Kidney (tissue), 22 donors: ENCODE measurements at places on chromosomes 1 and 21.
A peak's percentile ranks its signal among the peaks of the same experiment; 100 is the strongest.

- peak; percentile 98 for DNase-seq
Measured at GRCh38 chr1:151459331-151460046, at the start of gene POGZ. Gene POGZ (minus strand): TSS chr1:151459494. CDS start chr1:151442204, 17,290 bp downstream.

DNA sequence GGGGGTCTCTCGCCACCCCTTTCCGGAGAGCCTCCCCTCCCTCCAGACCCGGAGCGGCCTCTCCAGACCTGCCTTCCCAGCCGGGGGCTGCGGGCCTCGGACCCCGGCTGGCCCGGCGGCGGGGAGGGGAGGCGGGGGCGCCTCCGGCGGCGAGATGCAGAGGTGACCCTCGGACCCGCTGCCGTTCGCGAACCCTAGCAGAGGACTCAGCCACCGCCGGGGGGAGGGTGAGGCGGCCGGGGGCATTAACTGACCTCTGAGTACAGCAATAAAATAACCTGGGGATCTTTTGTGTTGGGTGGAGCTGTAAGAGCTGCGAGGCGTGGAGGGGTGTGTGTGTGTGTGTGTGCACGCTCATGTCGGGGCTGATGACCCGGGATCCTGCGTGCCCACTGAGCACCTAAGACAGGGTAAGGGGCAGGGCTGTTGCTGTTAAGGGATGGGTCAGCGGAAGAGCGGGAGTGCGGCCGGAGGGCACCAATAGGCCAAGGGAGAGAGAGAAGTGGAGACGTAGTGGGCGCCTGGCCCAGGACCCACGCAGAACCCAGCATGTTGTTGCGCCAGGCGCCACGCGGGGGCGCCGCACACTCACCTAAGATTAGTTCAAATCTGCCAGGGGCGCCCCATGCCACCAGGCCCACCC is 6.3 kb downstream of the HAPLN2 start:
- DNase-seq = peak; percentile 62

GRCh38 chr1:41582351-41582750 is 97.9 kb upstream of the EDN2 start:
- no peak for DNase-seq

DNA sequence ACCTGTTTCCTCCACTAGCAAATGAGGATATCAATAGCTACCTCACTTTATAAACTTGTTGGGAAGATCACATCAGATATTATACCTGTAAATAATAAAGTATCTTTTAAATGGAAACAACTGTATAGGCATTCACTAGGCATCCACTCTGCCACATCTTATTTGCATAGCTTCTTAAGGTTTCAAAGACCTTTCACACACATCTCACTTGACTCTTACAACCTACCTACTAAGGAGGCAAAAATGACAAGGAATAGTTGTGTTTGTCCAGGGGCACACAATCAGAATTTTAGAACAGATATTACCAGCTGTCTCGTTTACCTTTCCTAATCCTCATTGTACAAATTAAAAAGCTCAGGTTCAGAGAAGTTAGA is 51.5 kb downstream of the VANGL2 start:
- no peak for DNase-seq

DNA sequence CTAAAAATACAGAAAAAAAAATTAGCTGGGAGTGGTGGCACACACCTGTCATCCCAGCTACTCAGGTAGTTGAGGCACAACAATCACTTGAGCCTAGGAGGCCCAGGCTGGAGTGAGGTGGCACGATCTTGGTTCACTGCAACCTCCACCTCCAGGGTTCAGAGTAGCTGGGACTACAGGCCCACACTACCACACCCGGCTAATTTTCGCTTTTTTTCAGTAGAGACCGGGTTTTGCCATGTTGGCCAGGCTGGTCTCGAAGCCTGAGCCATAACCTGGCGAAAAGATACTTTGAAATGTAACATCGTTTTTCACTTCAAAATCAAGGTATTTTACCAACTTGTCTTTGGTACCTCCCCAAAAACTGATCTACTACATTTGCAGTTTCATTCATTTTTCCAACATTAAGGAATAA is 6.1 kb downstream of the GAS5 start:
- no peak for DNase-seq

- no peak for DNase-seq
Measured at GRCh38 chr1:31013187-31013864, 52.2 kb downstream of the PUM1 start.

- DNase-seq = no peak
Measured at GRCh38 chr1:75233302-75233929, 99.2 kb downstream of the LHX8 start.

DNA sequence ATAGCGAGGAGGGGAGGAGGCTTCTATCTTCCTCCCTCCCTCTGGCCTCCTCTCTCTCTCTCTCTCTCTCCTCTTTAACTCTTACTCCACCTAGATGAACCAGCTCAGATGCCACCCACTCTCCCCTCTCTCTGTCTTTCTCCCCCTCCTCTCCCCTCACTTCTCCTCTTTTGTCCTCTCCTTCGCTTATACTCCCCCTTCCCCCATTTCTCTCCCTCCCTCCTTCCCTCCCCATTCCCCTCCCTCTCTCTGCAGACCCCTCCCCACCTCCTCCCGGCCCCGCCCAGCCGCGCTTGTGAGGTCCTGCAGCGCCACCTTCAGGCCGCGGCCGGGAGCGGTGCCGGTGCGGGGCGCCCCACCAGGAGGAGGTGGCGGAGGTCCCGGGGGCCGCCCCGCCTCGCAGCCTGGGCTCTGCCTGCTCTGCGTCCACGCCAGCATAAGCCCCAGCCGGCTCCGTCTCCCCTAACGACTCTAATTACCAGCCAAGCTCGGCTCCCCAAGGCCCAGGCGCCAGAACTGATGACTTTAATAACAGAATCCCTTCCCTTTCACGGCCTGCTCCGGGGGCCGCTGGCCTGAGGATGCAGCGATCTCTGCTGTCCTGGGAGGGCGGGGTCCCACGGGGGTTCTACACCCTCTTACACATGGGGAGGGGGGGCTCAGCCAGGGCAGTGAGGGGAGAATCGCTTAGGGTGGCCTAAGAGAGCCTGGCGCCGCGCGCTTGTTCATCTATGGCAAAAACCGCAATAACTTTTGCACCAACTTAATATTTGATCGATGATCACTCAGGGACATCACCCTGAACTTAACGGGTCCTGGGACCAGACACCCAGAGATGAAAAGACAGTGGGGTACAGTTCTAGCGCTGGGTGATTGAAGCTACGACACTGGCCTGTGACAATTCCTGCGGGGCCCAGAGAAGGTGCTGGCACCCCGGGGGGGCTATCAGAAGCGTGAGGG is 637.3 kb downstream of the MATN1 start:
- peak; percentile 89 for DNase-seq

DNA sequence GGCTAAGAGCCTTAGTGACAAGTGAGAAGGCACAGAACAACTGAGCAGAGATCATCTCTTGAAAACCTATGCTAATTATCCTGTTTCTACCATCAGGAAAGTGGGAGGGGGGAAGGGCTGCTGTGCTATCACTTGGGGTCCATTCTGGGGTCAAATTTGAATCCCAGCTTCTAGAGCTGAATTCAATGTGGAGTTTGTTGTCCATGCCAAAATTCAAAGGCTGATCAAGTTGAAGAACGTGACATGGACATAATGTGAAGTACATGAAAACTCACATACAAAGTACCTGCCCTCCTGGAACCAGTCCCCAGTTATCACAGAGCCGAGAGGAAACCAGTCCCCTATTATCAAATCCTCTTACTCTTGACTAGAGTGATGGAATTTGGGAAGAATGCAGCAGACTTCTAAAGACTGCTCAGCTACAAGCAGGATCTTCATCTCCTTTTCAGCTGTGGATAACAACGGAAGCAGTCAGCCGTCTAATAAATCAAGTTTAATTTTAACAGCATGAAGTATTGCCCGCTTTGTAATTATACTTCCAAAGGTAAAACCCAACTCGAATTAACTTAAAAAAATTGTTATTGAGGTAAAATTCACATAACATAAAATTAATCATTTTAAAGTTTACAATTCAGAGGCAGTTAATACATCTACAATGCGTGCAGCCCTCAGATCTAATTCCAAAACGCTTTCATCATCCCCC is 78.3 kb downstream of the SLC45A1 start:
- peak; percentile 77 for DNase-seq

DNA sequence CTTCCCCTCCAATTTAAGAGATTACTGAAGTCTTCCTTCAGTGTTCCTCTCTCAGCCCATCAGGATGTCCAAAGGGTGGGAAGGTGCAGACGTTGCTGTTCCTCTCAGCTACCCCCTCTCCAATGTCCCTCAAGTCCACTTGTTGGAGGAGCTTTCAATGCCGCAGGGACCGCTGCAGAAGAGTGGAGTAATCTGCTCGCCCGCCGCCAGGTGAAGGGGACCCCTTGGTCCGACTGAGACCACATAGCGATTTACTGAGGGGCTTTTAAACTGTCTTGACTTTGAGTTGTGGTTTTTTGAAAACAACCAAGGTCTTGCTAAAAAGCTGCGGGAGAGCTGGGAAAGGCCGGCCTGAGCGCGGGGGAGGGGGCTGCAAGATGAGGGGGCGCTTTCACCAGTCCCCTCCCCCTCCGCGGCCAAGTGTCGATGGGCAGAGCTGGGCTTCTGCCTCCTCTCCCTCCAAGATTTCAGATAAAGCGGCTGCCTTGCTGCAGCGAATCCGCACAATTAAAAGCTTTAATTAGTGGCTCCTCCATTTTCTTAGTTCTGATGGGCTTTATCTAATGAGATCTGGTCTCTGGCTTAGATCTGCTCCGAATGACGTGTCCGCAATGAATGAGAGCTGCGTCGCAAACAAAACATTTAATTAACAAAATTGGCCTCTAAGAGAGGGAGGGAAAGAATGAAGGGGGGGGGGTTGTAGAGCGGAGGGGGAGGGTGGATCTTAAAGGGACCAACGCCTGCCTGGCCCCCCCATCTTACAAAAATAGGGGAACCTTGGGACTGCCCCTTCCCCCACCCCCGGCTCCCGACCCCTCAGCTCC is 5.9 kb downstream of the LMO4 start:
- peak; percentile 69 for DNase-seq

GRCh38 chr1:172359491-172359999 is 60.9 kb upstream of the C1orf105 start:
- DNase-seq = peak; percentile 90

- DNase-seq = no peak
Measured at GRCh38 chr1:66292944-66293343, 241.0 kb upstream of the SGIP1 start.

DNA sequence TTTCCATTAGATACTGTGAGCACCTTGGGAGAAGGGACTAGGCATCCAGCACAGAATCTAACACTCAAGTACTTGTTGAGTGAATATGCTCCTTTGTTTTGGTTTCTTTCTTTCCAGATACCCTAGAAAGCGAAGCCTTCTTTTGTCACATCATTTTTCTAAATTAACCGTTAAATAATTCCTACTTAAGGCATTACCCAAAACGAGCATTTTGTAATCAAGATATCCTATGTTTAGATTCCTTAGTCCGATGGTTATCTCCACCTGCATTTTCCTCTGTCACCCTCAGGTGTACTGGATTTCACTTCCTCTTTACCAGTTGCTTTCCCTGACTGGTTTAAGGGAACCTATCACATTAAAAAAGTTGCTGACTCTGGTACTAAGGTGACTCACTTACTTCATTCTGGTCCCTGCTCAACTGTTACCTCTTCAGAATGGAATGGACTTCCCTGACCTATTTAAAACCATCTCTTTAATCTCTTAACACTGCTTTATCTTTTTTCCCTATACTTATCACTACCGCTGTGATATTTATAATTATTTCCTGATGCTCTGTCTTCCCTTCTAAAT is 3.2 kb downstream of the B3GALNT2 start:
- DNase-seq = no peak

DNA sequence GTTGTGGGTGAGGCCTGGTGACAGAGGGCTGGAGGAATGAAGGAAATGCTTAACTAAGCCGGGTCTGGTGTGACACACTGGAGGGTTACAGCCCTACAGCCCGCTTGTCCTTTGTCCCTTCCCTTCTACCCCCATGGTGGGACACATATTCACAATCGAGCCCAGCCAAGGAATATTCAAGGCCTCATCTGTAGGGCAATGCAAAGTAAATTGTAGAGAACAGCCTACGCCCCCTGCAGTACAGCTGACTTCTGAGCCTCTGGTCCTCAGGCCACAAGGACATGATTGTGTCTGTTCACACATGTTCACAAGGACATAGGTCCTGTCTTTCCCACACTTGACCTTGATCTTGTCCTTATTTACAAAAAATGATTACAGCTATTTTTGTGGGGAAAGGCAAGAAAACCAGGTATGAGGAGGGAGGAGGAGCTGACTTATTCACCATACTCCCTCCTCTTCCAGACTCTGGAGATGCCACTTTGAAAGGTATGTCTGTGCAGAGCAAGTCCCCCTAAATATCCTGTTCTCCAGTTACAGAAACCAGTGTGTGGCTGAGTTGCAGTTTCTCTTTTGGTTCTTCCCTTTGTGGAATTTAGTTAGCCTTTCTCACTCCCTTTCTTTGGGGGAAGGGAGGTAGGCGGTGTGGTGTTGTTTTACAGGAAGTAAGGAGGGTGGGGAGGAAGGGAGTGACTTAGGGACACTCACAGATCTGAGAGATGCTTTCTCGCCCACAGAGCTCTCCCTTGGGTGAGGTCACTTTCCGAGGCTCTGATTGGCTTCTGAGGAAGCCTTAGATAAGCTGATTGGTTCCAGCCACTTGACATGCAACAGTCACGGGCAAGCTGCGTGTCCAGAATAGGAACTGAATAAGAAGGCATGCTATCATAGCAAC is 14.6 kb downstream of the POLR3GL start:
- peak; percentile 95 for DNase-seq

- DNase-seq = no peak
Measured at GRCh38 chr1:222818171-222818570, 3.3 kb downstream of the DISP1 start.

GRCh38 chr1:95716097-95716496 is 482.1 kb downstream of the RWDD3 start:
- no peak for DNase-seq

DNA sequence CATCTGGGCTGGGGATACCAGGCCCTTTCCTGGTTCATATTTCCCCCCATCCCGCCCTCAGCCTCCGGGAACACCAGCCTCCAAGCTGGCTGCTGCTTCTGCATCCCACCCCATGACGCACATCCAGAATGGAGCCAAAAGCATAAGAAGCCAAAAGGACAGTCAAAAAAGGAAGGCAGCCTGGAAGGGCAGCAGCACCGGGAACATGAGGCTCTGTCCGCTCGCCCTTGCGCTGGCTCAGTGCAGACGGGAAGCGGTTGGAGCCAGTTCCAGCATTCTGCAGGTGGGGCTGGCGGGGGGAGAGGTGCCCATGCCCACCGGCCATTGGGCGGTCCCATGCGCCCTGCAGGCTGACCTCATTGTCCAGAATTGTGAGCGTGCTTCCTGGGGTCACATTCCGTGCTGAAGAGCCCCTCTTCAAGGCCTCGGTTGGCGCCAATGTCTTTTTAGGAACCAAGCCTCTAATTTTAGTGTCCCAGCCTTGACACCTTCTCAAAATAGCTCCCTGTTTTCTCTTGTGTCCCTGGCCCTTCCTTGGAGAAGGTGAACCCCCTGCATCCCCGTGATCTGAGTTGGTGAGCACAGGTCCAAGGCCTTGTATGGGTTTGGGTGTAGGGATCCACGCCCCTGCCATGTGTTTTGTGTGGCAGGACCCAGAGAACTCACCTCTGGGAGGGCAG is 28.4 kb upstream of the NPPB start:
- no peak for DNase-seq
